ENCODE measurements at places on chromosomes 2 and 18.

- no peak for DNase-seq
These were observed 73.0 kb downstream of the COMMD1 start for GRCh38 chr2:61978522-61978921.

GRCh38 chr2:221561770-221562169 lies 10.3 kb downstream of the EPHA4 start:
- no peak for DNase-seq

DNA sequence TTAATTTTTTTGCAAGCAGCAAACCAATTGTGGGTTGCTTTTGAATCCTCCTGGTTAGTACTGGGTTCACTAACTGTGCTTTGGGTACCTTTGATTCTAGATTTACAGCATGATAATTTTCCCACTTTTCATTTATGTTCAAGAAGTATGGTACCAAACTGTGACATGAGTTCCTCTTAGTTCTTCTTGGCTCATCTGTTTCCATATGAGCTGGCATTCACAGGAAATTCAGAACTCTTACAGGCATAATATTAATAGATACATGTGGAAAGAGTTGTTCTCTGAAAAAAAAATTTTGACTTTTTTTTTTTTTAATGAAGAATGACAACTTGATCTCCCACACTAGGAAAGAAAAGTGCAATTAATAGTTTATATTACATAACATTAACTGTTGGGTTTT lies 59.4 kb downstream of the FMNL2 start:
- DNase-seq = no peak

DNA sequence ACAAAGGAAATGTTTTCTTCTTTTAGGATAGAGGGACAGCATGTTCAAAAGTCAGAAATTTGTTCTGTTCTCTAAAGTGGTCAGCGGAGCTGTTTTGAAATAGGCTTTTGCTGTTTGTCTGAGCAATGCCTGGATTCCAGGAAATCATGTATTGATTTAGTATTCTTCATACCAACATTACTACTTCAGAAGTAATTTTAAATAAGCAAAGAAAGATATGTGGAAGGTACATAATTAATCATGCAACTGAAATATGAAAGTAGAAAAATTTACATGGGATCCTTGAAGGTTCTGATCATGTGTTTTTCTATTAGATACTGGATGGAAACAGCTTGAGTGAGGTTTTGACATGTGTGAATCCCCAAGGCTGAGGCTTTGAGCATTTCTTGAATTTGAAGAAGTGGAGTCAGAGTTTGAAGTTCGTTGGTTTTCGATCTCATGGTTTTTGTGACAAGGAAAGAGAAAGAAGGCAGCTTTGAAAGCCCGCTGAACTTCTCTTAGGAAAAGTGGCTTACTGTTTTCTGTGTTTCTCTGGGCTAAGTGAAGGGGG lies 220.0 kb downstream of the LDLRAD4 start:
- DNase-seq = no peak

DNA sequence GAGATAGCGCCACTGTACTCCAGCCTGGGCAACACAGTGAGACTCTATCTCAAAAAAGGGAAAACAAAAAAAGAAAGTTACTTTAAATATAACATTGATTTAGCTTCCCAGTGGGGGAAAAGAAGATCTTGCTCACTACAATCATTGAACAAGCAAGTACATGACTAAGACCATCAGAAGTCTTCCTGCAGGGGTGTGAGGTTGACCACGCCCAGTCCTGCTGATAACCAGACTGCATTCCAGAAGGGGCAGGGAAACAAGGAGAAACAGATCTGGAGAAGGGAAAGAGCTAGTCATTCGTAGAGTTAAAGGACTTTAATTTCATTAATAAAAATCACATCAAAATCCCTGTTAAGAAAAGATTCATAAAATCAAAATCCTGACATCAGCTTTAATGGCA lies 77.5 kb downstream of the EPHA4 start:
- DNase-seq = no peak

Measured in stimulated activated CD8-positive, alpha-beta memory T cell treated with anti-CD3 and anti-CD28 coated beads, Interleukin-7, amount 100 ng/mL, for 1 hour (primary cell).